Kidney glomerular epithelial cell (primary cell): ENCODE measurements at places on chromosomes 3 and 15.
A peak's percentile ranks its signal among the peaks of the same experiment; 100 is the strongest.

DNA sequence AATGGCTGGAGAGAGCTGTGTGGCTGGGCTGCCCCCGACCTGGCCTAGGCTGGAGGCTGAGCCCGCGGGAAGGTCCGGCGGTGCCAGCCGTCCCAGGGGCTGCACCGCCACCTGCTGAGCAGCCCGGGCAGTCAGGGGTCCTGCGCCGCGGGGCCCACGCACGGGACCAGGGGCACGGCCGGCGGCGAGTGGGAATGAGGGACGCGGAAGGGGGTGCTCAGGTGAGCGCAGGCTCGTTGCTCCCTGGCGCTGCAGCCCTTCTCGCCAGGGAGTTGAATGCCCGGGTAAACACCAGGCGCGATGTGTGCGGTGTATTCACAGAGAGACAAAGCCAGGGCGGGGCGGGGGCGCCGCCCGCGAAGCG, 666 bp upstream of the SEMA3F start:
- DNase-seq = no peak

DNA sequence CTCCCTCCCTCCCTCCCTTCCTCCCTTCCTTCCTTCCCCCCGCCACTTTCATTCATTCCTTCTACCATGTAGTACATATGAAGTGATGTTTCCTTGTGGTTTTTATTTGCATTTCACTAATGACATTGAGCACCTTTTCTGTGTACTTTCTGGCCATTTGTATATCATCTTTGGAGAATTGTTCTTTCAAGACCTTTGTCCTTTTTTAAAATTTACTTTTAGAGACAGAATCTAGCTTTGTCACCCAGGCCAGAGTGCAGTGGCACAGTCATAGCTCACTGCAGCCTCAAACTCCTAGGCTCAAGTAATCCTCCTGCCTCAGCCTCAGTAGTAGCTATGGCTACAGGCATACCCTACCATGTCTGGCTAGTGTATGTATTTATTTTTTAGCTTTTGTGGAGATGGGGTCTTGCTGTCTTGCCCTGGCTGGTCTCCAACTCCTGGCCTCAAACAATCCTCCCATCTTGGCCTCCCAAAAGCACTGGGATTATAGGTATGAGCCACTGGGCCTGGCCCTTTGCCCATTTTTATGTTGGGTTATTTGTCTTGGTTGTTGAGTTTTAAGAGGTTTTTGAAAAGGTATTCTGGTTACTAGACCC, 42.0 kb upstream of the CTDSPL2 start:
- DNase-seq = no peak

DNA sequence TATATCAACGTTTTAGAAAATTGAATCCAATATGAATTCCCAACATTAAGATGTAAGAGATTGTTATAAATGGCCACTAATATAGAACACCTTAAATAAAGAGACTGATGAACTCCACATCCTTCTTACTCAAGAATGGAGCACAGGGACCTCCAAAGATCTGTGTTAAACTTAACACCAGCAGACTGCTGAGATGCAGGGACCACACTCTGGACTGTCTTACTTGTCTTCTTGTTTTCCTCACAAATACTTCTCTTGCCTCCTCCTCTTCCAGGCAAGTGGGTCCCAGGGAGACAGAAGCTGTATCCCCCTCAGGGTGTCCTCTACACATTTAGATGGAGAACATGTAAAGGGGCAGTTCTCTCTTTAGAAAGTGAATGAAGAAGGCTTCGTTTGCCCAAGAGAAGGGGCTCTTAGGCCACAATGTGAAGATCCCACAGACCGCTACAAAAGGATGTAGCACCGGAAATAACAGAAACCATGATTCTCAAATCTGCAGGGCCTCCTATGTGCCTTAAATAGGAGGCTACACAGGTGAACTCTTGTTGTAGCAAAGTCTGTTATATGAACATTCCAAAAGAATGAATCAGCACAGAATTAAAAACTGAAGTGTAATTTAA, 52.2 kb downstream of the SATB1 start:
- DNase-seq = no peak

DNA sequence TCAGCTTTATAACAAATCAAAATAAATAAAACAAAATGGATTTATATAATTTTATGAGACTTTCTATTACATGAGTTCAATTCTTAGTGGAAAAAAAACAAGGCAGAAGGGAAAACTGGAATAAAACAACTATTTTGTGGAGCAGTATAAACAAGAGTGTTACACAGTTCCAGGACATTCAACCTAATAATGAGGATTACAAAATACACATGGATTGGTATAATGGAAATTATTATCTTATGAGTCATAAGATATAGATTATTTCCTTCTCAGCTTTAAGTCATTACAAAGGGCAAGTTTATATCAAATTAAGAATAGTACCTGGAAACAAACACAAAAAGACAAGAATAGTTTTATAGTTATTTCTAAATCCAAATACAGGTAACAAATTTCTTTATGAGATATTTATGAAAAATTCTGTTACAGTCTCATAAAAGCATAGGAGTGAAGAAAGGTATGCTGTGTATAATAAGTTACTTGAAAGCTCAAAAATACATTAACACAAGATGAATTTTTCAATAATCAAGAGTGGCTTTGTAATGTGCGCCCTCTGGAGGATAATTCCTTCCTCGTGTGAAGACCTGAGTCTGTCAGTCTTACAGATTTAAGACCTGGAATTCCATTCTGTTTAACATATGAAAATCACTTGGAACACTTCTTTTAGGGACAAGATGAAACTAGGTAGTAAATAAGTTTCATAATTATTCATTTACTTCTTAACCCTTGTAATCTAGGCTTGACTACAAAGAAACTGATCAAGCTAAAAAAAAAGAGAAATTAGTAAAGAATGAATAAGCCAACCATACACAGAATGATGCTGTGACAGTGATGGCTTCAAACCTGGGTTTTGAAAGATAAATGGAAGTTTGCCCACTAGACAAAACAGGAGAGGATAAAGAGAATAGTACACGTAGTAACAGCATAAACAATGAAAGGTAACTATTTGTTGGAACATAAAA, 9.5 kb downstream of the COPS2 start:
- peak; percentile 41 for DNase-seq

GRCh38 chr3:89332793-89333192, 225.4 kb downstream of the EPHA3 start:
- DNase-seq = no peak

DNA sequence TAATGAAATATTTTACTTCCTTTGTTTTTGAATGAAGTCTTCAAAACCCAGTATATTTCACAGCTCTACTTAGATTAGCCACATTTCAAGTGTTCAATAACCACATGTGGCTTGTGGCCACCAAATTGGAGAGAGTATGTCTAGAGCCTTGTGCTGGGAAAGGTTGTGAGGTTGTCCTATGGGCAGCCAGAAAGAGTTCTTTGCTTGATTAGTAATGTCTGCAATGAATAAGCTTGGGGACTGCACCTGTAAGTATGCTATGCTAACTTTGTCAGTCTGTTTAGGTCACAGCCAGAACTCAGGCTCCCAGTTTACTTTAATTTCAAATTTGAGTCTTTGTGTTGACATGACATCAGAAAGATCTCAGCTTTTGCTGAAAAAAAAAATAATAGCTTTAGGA, 294.9 kb upstream of the SOX14 start:
- no peak for DNase-seq

GRCh38 chr3:36075491-36075890, 304.8 kb upstream of the STAC start:
- DNase-seq = peak; percentile 80

DNA sequence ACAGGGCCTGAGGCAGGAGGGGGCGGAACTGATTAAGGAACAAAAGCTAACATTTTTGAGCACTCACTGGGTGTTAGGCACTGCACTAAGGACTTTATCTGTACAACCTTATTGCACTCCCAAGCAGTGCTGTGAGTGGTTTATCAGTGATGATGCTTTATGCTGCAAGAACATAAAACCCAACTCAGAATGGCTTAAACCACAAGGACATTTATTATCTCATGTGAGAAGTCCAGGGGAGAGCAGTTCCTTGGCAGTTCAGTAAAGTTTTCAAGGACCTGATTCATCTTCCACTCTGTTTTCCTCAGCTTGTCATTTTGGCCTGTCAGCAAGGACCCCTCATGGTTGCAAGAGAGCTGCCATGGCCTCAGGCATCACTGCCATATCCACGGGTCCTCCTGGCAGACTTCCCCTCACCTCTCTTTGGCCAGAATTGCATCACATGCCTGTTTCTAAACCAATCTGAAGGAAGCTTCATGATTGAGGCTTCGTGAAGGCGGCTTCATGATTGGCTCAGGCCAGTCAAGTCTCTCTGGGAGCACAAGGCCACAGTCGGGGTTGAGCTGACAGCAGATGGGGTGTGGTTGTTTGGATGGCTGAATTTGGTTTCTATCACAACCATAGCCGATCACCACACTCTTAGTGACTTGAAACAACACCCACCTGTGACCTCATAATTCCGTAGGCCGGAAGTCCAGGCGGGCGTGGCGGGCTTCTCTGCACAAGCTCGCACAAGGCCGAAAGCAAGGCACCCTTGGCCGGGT, 15.8 kb downstream of the EFCC1 start:
- DNase-seq = no peak

- DNase-seq = no peak
Observed at GRCh38 chr3:128155616-128156360, 2.5 kb downstream of the EEFSEC start.

DNA sequence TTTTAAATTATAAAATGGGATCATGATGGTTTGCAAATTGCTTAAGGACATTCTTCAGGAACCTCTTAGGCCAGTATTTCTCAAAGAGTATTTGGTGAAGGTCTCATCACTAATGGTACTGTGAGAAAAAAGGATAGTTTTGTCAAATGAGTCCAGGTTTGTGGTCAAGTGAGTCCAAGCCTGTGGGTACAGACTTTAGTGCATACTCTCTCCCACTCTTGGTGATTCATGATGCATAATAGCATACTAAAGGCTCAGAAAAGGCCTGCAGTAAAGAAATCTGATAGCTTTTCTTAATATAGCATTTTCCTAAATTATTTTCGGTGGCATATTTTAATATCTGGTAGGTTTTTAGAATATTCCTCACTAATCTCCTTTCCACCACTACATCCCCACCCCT, 20.0 kb downstream of the BOC start:
- DNase-seq = peak; percentile 51

- no peak for DNase-seq
Observed at GRCh38 chr3:23961913-23962312, 16.8 kb downstream of the NR1D2 start.

DNA sequence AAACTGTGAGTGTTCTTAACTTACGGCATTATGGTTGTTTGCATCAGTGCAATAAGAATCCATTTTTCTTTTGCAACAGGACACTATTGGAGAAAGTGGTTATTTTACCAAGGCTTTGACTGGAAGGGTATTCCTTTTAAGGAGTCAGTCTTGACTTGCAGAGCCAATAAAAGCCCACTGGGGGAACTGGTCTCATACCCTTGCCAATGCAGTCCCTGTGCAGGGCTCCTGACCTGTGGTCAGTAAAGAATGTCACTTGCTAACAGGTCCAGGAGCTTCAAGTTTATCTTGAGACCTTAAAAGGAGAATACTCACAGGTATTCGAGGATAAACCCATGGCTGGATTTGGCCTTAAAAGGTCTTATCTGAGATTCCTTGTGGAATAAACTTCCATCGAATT, 227.8 kb upstream of the GBE1 start:
- DNase-seq = no peak

GRCh38 chr3:168051531-168052471, 43.9 kb downstream of the GOLIM4 start:
- DNase-seq = no peak

DNA sequence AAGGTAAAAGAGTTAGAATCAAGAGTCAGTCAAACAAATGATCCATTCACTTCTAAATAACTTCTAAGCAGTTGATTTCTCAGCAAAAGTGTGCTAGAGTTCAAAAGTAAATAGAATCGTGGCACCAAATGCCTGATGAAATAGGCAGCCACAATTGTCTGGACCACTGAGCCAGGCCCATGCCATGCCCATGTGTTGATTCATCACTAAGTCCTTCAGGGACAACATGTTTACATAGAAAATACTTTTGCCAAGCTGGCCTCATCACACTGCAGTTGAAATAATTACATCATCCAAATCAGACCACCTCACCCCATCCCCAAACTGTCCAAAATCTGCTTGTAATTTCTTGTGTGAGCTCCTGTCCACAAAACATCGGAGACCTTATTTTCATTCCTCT, 216.3 kb downstream of the IGSF11 start:
- peak; percentile 36 for DNase-seq

DNA sequence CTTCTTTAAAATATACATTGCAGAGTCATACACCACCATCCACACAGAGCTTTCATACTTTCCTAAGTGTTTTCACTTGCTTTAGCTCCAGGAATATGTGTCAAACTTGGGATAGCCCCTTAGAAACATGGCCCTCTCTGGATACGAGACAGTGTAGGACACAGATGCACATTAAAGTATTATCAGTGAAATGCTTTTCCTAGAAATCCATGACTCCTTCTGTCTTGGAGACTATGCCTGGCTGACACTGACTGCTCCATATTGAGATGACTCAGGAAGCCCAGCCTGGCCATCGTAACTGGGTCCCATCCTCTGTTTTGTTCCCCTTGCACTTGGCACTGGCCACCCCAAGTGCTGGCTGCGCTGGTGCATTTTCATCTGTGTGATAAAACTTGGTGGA, 204.8 kb downstream of the PDZRN3 start:
- no peak for DNase-seq

- no peak for DNase-seq
Observed at GRCh38 chr3:31707286-31707685, 174.6 kb downstream of the STT3B start.

GRCh38 chr15:39419651-39420050, 161.2 kb upstream of the THBS1 start:
- no peak for DNase-seq

- DNase-seq = no peak
Observed at GRCh38 chr3:4517093-4517492, 23.9 kb downstream of the ITPR1 start.

GRCh38 chr3:174440253-174440701, 418.9 kb upstream of the NAALADL2 start:
- DNase-seq = peak; percentile 38

DNA sequence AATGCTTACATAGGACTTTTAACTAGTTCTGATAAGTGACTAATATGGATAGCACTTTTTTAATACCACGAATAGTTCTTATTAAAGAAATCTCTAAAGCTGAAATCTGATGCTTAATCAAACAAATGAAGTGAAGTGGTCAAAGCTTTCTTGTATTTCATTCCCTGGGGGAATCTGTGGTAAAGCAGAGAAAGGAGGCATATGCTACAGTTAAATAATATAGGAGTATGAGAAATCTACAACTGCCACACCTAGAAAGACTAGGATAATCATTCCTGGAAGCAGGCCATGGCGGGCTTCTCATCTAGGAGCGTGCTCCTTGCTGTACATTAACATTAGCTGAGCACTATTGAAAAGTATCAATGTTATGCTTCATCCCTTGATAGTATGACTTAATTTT, 835.7 kb downstream of the OTOL1 start:
- no peak for DNase-seq
